Kidney epithelial cell (primary cell): ENCODE measurements at places on chromosomes 12 and 14. TPM values are rescaled to one million over a fixed set of nuclear protein-coding genes. Genes with fewer than 3 reads are reported as not detected.

The CSRP2 gene
- 37.6 and 52.9 TPM in 2 replicates for total RNA-seq

The SDSL gene
- total RNA-seq, result 9.1 and 14.5 TPM in 2 replicates

The DLGAP5 gene
- total RNA-seq, result 4.4 and 5.3 TPM in 2 replicates

The CLEC1A gene
- total RNA-seq, result 0.04 TPM in 1 of 2 replicates, not detected in the other

The ERBB3 gene
- 12.3 and 17.3 TPM in 2 replicates for total RNA-seq

The TAS2R50 gene
- total RNA-seq, result 0.41 and 0.96 TPM in 2 replicates

The DNAJC22 gene
- total RNA-seq, result 1.2 and 1.6 TPM in 2 replicates

The SYT10 gene
- not detected in 2 replicates for total RNA-seq

The NR4A1 gene
- 9.2 and 11.2 TPM in 2 replicates for total RNA-seq

The IAPP gene
- not detected in 2 replicates for total RNA-seq

The DHH gene
- total RNA-seq, result 0.04 TPM in 1 of 2 replicates, not detected in the other

The CLECL1 gene
- not detected in 2 replicates for total RNA-seq

The RAD9B gene
- 0.88 and 1.2 TPM in 2 replicates for total RNA-seq

The SIX6 gene
- total RNA-seq, result not detected in 2 replicates

The CACNA2D4 gene
- total RNA-seq, result 0.58 and 3.2 TPM in 2 replicates

The NANOG gene
- 0.34 TPM in 1 of 2 replicates, not detected in the other for total RNA-seq

The STXBP6 gene
- total RNA-seq, result 0.07 and 0.38 TPM in 2 replicates

The GPRC5A gene
- total RNA-seq, result 28.7 and 48.1 TPM in 2 replicates

The HOXC9 gene
- 12.3 and 15.5 TPM in 2 replicates for total RNA-seq

The ANKRD33 gene
- not detected in 2 replicates for total RNA-seq

The MUCL1 gene
- total RNA-seq, result not detected in 2 replicates

The DEGS2 gene
- 0.75 TPM in 1 of 2 replicates, not detected in the other for total RNA-seq

The KRT6C gene
- total RNA-seq, result not detected in 2 replicates

The TAS2R13 gene
- total RNA-seq, result 0.21 and 0.89 TPM in 2 replicates

The OAS2 gene
- 1.0 and 3.6 TPM in 2 replicates for total RNA-seq

The ADAM21 gene
- total RNA-seq, result 0.08 and 0.34 TPM in 2 replicates

The FAM90A1 gene
- 0.63 and 1.1 TPM in 2 replicates for total RNA-seq
